Fibroblast of the aortic adventitia (primary cell): ENCODE measurements at places on chromosomes 7 and 10.

DNA sequence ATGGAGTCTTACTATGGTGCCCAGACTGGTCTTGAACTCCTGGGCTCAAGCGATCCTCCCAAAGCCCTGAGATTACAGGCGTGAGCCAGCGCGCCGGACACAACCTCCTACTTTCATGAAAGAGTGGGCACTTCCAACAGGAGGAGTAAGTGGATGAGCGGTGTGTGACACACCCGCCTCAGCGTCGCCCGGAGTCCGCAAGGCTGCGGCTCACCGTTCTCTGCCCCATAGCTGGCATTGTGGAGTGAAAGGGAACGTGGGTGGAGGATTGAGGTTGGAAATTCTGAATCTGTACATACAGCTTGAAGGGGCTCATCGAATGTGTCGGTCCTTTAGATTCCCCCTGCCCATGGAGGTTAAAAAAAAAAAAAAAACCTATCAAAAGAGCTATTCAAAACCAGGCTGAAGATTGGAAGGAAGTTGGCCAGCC lies 524 bp upstream of the PRXL2A start:
- DNase-seq, result no peak

DNA sequence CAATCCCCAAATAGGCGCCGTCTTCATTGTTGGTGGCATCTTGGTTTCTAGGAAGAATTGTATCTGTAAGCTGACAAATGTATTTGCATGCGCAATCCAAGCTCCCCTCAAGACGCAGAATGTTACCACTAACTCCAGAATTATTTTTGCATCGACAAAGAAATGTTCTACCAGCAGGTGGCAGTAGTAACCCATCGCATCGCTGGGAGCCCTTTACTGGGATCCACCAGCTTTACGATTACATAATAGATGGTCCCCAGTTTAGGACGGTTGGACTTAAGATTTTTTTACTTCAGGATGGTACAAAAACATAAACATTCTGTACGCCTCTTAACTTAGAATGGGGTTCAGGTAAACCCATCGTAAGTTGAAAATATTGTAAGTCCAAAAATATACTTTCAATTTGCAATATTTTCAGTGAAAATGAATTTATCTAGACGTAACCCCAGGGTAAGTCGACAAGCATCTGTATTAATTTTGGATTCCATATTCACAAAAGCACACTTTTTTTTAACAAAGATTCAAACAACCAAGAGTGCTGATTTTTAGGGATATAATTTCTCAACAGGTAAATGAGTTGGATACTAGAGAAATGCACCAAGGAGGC lies 114.0 kb upstream of the COBL start:
- peak; percentile 46 for DNase-seq

DNA sequence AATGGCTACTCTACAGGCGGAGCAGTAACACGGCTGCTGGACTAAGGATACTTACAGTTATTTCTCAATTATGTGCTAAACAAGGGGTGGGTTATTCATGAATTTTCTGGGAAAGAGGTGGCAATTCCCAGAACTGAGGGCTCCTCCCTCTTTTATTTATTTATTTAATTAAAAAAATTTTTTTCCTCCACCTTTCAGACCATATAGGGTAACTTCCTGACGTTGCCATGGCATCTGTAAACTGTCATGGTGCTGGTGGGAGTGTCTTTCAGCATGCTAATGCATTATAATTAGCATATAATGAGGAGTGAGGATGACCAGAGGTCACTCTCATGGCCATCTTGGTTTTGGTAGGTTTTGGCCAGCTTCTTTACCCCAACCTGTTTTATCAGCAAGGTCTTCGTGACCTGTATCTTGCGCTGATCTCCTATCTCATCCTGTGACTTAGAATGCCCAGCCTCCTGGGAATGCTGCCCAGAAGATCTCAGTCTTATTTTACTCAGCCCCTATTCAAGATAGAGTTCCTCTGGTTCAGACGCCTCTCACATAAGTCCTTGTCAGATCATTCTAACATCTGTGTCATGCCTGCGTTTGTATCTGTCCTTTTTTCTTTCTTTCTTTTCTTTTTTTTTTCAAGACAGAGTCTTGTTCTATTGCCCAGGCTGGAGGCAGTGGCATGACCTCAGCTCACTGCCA lies 15.9 kb upstream of the STOX1 start:
- no peak for DNase-seq

DNA sequence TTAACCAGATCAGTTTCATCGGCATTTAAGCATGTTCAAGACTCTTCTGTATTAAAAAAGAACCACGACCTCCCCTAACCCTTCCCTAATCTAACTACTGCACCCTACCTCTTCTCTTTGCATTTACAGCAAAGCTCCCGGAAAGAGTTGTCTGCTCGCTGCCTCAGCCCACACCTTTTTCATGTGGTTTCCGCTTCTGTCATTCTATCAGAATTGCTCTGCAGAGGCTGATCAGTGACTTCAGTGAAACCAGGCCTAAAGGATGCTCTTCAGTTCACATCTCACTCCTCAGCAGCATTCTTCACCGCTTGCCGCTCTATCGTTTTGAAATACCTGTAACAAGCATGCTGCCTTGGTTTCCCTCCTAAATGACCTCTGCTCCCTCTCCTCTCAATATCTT lies 160.9 kb downstream of the SDK1 start:
- no peak for DNase-seq

DNA sequence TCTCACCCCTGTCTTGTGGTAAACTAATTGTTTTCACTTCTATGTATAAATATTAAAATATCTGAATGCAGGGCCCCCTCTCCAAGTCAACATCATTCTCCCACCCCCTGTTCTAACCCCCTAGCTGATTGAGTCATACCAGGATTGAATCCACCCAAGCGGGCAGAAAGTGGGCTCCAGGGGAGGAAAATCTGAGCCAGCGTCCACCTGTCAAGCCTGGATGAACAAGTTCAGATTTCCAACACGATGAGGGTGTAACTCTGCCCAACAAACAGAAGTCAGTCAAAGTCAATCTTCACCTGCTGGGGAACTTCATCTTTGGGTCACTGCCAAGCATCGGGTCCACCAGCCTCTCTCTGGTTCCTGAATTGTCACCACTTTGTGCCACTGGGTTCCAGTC lies 162.9 kb upstream of the CELF2 start:
- no peak for DNase-seq

GRCh38 chr10:85642421-85643170 lies 724.0 kb downstream of the GRID1 start:
- no peak for DNase-seq

DNA sequence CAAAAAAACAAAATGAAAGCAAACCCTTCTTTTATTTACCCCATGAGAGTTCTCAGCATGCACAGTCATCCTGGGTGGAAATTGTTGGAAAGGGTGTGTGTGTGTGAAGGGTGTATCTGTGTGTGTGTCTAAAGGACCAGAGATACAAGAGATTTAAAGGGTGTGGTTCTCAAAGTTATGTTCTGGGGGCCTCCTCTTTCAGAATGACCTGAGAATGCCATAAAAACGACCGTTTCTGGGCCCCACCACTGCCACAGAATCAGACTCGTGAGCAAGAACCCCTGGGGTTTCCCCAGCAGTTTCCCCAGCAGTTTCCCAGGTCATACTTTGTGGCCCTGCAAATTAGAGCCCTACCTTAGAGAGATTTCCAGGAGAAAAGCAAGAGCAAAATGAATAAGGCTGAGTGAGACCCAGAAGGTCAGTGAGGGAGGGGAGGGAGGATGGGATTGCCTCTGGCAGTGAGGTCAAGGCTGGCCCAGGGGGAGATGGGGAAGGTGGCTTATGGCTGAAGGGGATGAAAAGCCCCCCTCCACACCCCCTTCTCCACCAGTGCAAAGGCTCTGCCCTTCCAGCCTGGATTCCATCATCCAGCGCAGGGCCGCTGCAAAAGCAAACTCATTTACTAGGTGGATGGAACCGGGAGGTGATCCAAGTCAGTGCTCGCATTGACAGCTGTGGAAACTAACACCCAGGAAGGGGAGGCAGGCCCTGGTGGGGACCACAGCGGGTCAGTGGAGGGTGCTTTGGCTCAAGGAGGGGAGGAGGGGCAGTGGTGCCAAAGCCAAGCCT lies 10.2 kb downstream of the PYROXD2 start:
- peak; percentile 76 for DNase-seq

- DNase-seq, result no peak
Measured at GRCh38 chr10:21724020-21724589, 190.1 kb downstream of the MLLT10 start.

DNA sequence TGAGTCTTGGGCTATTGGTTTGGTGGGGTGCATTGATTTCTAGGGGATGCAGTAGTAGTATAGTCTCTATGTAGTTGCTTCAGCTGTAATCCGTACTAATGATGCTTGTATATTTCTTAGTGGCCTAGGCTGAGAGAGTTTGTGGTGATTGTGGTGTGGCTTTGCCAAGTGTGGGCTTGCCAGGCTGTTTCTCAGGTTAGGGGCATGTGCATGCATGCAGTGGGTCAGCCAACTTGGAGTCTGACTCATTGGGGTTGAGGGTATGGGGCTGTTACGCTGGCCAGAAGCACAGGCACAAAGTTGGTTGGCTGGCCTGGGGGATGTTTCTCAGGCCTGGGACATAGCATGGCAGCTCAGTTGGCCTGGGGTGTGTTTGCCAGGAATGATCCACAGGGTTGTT lies 25.7 kb upstream of the PLA2G12B start:
- DNase-seq, result no peak

DNA sequence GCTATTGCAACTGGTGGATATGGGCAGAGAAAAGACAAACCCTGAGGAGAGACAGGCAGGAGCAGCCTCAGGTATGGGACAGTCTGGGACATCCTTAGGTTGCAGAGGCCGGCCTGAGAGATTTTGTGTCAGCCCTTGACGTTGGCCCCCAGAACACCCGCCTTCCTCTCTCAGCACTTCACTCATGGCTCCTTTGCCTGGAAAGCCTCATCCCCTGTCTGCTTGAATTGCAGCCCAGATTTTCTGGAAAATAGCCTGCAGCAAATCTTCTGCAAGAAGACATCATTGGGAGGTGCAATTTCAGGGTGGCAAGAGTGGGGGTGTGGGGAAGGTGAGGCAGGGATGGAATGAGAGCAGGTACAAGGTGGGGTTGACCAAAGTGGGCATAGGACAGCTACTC lies 2.2 kb upstream of the FRMD4A start:
- no peak for DNase-seq

DNA sequence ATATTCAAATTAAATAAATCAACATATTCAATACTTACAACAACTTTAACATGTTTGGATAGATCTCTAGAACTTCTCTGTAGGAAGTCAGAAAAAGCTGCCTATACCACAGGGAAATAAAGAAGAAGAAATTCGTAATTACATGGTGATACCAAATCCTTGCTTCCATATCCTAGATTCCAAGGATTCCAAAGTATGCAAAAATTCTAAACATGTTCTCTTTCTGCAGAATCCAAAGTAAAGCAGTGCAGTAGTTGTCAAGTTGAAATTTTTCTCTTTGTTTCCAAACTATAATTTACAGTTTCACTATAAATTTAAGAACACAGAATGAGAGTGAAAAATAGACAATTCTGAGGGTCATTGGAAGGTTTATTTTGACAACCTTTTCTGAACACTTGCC lies 233.7 kb upstream of the PTN start:
- DNase-seq, result peak; percentile 28

DNA sequence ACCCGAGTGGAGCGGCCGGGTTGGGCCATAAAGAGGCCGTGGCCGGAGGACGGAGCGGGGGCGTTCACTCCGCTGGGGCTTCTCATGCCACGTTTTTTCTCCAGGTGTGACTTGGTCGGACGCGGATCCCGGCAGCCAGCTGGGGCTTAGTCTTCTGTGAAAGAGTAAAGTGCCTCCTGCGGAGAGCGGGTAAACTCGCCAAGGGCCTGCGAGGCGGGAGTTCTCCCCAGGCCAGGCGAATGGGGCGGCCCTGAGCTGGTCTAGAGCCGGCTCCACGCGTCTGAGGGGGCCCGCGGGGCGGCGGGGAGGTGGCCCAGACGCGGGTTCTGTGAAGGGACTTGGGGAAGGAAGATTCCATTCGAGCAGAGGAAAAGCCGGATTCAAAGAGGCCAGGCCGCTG lies 86.3 kb upstream of the VIPR2 start:
- DNase-seq, result no peak

DNA sequence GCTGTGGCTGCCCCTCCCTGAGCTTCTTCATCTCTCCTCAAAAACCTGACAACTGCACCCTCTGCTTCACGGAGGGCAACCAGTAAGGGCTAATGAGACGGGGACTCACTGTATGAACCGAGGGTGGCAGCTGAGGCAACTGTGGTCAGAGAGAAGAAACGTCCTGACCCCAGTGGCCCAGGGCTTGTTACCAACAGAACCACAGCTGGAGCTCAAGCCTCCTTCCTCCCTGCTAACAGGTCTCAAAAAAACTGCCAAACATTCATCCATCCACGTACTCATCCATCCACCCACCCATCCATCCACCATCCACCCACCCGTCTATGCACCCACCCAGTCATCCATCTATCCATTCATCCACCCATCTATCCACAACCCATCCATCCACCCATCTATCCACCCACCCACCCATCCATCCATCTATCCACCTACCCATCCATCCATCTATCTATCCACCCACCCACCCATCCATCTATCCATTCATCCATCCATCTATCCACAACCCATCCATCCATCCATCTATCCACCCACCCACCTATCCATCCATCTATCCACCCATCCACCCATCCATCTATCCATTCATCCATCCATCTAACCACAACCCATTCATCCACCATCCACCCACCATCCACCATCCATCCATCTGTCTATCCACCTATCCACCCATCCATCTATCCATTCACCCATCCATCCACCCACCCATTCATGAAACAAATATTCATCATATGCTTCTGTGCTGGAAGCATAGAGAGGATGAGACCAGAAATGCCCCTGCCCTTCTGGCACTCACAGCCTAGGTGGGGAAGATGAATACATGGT lies 111.7 kb downstream of the PDGFA start:
- DNase-seq, result no peak

- DNase-seq, result peak; percentile 89
Measured at GRCh38 chr10:76547352-76547972, 1090.1 kb downstream of the KCNMA1 start.

GRCh38 chr7:115058726-115059125 lies 136.8 kb downstream of the MDFIC start:
- no peak for DNase-seq

GRCh38 chr10:71472912-71473311 lies 76.2 kb downstream of the CDH23 start:
- no peak for DNase-seq
